ENCODE measurements at places on chromosomes 12 and 14. TPM values are rescaled to one million over a fixed set of nuclear protein-coding genes. Genes with fewer than 3 reads are reported as not detected.
A peak's percentile ranks its signal among the peaks of the same experiment; 100 is the strongest.

Gene CMA1
- total RNA-seq, result not detected

Gene CLECL1
- total RNA-seq, result not detected

Gene TMED10
- 143 TPM for total RNA-seq

Gene HOXC9
- 0.65 TPM for total RNA-seq

Gene WNT1
- total RNA-seq, result not detected

Gene GUCY2C
- total RNA-seq, result not detected

Gene AICDA
- total RNA-seq, result not detected

Gene KRT3
- total RNA-seq, result not detected

Gene DYNC1H1
- total RNA-seq, result 376 TPM

Gene RASSF8
- 128 TPM for total RNA-seq

DNA sequence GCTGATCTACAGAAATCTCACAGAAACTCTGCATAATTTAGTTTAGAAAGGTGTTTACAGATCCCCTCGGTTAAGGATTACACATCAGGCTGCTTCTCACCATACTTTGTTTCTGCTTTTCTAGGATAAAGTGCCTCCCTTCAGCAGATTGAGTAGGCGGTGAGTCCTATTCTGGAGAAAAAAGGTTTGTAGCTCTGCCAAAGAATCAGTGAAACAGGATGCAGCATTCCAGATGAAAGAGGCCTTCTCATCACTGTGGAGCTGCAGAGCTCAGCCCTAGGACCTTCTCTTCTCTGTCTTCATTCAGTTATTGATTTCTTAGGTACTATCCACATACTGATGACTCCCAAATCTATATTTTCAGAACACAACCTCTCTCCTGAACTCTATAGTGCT is 155.5 kb upstream of the KRR1 start:
- peak; percentile 83 for DNase-seq

- no peak for DNase-seq
Measured at GRCh38 chr12:120890963-120891362, 13.2 kb downstream of the SPPL3 start.

GRCh38 chr12:110849748-110850403 is 3.1 kb downstream of the CCDC63 start:
- DNase-seq, result no peak

- DNase-seq, result no peak
Measured at GRCh38 chr14:101563654-101564443, 2.6 kb downstream of the DIO3 start.

DNA sequence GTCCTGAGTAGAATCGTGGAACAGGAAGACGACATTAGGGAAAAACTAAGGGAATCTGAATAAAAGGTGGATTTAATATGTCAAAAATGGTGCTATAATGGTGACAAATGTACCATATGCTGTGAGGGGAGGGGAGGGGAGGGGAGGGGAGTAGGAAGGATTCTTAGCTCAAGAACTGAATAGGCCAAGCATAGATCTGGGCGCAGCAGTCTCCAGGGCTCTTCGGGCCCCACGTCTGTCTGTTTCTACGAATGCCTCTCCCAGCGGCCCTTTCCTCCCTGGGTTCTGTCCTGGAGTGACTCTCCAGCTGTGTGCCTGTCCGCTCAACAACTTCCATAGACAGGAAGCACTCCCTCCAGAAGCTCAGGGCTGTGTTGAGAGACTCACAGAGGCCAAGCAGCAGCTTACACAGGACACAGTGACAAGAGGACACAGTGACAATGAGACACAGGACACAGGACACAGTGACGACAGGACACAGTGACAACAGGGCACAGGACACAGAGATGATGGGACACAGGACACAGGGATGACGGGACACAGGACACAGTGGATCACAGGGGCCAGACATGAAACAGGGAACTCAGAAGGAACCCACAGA is 42.4 kb upstream of the PPP2R5C start:
- no peak for DNase-seq

- DNase-seq, result peak; percentile 95
Measured at GRCh38 chr12:107515446-107515958, 170.1 kb upstream of the PWP1 start.

GRCh38 chr12:48031135-48031960 is 27.1 kb upstream of the COL2A1 start:
- peak; percentile 7 for DNase-seq

DNA sequence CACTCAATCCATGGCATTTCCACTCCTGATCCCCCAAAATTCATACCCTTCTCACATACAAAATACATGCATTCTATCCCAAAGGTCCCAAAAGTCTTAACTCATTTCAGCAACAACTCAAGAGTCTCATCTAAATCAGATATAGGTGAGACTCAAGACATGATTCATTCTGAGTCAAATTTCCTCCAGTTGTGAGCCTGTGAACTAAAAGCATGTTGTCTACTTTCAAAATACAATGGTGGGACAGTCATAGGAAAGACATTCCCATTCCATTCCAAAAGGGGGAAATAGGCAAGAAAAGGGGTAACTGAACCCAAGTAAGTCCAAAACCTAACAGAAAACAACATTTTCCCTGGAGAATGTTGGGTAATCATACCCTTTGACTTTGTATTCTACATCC is 103.3 kb downstream of the C12orf75 start:
- peak; percentile 71 for DNase-seq

DNA sequence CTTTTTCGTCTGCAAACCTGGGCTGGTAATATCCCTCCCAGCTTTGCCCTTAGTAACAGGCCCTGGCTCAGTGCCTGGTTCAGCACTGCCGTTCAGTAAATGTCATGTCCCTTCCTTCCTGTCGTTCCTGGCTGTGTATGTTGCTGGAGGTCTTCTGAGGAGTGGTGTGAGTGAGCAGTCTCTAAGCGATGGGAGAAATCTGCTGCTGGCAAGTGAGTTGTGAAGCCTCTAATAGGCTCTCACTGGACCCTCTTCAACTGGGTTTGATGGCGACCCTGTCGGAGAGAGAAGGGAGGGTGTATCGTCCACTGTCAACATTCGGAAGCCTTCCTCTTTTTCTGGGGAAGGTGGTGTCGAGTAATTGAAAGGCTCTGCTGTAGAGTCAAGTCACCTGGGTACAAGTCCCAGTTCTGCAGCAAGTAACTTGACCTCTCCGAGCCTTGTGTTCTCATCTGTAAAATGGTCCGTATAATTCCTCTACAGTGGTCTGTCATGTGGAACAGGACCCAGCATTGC is 62.8 kb downstream of the HRK start:
- peak; percentile 14 for DNase-seq

- no peak for DNase-seq
Measured at GRCh38 chr14:81473456-81474147, 60.1 kb downstream of the SEL1L start.

DNA sequence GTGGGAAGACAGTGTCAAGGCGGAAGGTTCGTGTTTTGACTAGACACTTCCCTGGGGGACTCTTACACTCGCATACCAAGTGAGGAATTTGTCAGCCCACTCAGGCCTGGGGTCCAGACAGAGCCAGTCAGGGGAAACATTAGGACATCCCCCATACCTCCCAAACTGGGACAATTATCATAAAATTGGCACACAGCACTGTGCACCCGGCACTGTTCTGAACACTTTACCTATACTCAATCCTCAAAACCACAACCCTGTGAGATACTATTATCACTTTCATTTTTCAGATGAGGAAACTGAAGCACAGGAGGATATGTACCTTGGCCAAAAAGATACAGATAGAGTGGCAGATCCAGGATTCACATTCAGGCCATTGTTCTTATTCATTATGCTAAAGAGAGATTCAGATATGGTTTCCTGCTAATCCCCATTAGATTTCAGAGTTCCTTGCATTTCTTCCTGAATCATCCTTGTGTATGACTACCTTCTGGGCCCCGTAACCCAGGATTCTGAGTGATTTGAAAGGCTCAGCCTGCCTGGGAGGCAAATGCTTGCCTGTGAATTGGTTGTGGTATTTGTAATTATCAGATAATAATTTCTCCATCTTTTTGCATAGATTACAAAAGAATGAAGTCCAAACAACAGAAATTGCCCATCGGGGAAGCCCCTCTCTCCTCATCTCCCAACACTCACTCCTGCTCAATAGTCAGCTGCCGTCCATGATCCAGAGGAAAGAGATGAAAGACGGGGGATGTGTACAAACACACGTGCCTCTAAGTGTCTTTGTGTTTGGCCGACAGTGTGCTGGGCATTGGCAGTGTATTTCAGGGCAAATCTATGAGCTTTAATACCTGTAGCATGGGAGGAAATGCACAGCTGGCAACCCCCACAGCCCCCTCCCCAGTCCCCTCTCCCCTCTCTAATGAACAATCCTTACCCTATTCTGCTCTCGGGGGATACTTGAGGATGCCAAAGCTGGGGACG is 4.6 kb downstream of the TAC3 start:
- DNase-seq, result no peak

GRCh38 chr14:89040080-89040459 is 215.6 kb downstream of the TTC8 start:
- DNase-seq, result no peak

DNA sequence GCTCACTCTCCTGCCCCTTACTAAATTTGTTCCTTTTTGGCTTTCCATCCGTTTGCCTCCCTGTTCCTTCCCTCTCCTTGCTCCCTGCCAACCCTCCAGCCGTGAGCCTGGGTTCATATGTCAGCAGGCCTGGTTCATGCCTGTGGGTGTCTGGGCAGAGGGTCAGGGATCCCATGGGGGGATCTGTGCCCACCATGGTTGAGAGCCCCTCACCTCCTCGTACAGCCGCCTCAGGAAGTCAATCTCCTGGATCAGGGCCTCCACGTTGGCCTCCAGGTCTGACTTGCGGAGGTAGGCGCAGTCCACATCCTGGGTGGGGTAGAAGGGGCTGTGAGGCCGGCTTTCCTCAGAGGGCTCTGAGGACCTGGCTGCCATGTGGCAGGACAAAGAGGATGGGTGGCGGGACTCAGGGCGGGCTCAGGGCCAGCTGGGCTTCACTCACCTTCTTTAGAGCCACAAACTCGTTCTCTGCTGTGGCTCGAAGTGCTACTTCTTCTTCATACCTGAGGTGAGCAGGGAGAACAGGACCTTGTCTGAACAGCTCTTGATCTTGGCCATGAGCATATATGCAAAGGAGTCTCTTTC is 3.6 kb downstream of the KRT83 start:
- no peak for DNase-seq

DNA sequence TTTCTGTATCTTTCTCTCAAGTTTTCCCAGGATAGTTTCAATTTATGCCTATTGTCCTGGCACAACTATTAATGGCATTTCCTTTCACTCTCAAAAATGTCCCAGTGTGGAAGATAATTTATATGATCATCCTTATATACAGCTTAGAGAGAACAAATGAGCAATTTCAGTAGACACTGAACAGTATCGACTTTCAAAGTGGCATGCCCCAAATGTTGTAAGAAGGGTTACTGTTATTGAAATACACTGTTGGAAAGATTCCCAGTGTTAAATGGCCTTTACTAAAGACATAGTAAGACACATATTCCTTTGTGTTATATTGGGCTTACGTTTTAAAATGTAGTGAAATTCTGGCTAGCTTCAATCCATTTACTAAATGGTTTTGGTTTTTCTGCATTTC is 202.3 kb upstream of the CDKN3 start:
- DNase-seq, result no peak

GRCh38 chr12:45294906-45295305 is 79.0 kb downstream of the ANO6 start:
- DNase-seq, result no peak

DNA sequence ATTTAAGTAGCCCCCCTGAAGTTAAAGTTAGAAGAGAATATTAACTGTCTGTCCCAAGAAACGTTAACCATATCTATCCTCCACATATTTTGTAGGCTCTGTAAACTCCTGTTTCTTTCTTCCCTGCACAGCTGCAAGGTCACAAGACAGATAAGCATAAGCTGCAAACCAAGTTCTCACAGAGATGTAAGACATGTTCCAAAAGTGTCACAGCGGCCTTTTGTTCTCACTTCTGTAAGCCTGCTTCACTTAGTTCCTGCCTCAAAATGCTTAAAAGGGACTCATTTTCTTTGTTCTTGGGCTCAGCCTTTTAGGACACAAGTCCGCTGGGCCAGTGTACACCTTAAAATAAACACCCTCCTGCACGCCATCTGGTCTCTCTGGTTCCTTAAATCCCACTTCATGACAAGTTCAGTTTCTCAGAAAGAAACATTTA is 3.2 kb downstream of the RNASE1 start:
- DNase-seq, result no peak

- peak; percentile 95 for DNase-seq
Measured at GRCh38 chr14:96249029-96249428, 7.0 kb upstream of the BDKRB1 start.

DNA sequence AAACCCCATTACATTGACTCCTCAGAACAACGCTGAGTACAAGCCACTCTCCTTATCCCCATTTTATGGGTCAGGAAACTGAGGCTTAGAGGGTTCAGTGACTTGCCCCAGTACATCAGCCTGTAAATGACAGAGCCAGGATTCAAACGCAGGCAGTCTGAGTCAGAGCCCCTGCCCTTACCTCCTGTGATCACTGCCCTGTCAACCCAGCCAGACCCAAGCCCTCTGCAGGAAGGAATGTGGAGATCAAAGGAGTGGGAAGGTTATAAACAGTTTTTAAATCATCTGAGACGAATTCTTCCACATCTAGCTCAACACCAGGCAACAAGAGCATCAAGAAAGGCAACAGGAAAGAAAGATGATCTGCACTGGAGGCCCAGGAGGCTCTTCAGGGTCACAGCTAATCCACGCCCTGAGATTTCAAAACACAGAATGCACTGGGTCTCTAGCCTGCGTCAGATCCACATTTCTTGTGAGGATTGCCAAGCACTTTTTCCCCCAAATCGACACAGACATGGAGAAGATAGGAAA is 38.5 kb downstream of the SPTB start:
- DNase-seq, result peak; percentile 61

- peak; percentile 62 for DNase-seq
Measured at GRCh38 chr12:46825591-46826414, at the start of gene SLC38A4. Gene SLC38A4, minus strand, starts transcription at chr12:46825997. Its CDS starts 32,926 bp downstream, at chr12:46793071.
